Fibroblast of villous mesenchyme (primary cell): ENCODE measurements at places on chromosomes 6 and 20. TPM values are rescaled to one million over a fixed set of nuclear protein-coding genes. Genes with fewer than 3 reads are reported as not detected.
A peak's percentile ranks its signal among the peaks of the same experiment; 100 is the strongest.

- no peak for DNase-seq
Measured at GRCh38 chr6:150560004-150560883, 39.4 kb upstream of the PLEKHG1 start.

DNA sequence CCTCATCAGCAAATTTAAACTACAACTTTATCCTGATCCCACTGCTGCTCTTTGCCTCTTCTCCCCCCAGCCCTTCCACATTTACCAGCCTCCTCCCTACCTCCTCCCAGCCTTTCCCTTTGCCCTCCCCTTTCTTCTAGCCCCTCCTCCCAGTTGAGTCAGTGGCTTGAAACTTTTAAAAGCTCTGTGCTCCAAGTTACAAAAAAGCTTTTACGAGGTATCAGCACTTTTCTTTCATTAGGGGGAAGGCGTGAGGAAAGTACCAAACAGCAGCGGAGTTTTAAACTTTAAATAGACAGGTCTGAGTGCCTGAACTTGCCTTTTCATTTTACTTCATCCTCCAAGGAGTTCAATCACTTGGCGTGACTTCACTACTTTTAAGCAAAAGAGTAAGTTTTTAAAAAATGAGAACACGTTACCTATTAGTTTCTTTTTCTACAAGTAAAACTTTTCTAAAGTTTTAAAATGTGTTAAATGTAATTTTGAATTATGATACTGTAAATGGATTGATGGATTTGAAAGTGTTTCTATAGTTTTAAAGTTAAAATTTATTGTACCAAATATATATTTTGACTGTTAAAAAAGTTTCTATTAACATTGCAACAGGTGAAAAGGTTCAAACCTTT, at the start of gene GJA1:
Gene GJA1 (plus strand): TSS at position 203 of the 626 bp plus-strand sequence. CDS start 11,202 bp downstream, outside the sequence.
- peak; percentile 94 for DNase-seq

DNA sequence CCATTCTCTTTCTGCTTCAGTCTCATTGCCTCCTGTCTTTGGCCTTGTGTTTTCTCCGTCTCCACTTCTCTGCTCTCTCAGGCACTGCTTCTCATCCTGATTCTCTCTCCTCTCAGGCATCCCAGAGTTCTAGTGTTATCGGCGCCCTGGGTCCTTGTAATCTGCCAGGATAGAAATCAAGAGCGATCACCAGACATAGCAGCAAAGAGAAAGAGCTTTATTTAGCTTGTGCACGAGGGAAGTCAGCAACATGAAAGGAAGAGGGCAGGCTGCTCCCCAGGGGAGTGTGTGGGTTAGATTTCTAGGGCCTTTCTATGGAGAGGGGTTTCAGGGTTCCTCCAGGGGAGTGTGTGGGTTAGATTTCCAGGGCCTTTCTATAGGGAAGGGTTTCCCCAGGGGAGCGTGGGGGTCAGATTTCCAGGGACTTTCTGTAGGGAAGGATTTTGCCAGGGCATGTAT, 32.5 kb downstream of the SUN5 start:
- no peak for DNase-seq

GRCh38 chr20:38665506-38666285, 58.6 kb upstream of the SLC32A1 start:
- no peak for DNase-seq

DNA sequence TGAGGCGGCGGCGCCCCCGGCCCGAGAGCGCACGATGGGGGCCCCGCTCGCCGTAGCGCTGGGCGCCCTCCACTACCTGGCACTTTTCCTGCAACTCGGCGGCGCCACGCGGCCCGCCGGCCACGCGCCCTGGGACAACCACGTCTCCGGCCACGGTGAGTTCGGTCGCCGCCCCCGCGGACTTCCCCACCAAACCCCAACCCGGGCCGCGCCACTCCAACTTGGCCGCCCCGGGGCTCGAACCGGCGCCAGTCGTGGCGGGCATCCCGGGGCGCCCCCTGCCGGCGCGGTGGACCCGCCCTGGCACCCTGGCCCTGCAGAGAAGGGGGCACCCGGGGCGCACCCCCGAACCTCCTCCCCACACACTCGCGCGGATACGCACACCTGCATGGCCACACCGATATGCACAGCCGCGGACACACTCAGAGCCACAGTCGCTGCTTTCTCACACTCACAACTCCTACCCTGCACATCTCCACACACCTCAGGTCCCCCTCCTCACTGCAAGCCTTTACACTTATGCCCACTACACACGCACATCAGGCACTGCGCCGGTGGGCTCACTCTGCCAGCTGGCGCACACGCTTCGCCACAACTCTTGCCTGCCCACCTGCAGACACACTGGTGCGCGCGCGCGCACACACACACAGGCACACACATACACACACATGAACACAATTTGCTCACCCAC, 535 bp downstream of the VSTM2L start:
- DNase-seq: no peak

DNA sequence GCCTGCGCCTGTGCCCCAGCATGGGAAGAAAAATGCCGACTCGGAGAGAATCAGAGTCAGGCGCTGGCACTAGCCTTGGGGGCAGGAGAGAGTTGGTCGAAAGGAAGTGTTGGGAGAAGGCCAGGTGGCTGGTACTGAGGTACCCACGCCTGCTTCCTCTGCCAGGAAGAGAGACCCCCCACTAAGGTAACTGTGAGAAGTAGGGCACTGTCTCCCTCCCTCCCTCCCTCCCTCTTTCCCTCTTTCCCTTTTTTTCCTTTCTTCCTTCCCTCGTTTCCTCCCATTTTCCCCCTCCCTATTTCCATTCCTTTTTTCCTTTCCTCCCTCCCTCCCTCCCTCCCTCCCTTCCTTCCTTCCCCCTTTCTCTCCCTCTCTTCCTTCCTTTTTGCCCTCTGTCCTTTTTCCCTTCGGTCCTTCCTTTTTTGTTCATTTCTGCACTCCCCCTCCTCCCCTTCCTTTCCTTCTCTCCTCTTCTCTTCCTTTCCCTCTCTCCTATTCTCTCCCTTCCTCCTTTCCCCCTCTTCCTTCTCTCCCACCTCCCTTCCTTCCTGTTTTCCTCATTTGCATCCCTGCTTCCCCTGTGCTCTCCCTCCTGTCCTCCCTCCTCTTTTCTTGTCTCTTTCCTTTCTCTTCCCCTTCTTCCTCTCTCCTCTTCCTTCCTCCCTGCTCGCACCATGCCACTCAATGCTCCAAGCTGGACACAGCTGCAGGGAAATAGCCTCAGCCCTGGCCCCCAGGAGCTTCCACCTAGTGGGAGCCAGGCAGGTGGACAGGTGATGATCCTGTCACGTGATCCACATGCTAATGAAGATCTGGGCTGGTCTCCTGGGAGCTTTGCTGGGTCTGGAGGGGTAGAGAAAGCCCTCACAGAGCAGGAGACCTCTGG, 148.0 kb downstream of the DHX35 start:
- no peak for DNase-seq

DNA sequence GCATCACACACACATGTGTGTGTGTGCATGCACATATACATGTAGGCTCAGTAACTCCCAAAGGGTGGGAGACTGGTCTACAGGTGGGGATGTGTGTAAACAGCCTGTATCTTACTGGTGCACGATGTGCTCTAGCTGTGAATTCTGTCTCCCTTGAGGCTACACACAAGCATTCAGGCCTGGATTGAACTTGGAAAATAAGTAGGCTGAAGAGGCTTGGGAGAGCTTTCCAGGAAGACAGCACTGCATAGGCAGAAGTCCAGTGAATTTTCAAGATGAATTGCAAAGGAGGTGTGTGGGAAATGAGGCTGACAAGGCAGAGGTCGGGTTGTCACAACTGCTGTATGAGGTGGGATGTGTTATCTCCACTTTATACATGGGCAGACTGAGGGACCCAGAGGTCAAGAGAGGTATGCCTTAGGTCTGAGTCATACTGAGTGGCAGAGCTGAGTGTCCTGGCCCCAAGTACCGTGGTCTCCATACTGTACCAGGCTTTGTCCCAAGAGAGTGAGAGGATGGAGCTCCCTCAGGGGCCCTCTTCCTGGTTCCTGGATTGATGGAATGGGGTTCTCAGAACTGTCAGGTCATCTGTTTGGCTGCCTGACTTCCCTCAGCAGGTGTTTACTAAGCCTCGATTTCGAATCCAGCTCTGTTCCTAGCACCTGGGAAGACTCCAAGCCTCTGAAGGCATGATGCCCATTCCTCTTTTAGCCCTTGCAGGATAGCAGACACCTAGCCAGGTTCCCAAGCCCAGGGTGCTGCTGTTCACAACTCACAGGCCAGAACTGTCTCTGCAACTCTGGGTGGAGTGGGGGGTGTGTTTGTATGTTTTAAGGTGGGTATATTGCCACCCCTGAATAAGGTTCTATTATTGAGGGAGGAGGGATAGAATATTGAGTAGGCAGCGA, 14.4 kb downstream of the SNPH start:
- no peak for DNase-seq

GRCh38 chr6:28738396-28738765, 185.4 kb downstream of the TRIM27 start:
- DNase-seq: no peak

DNA sequence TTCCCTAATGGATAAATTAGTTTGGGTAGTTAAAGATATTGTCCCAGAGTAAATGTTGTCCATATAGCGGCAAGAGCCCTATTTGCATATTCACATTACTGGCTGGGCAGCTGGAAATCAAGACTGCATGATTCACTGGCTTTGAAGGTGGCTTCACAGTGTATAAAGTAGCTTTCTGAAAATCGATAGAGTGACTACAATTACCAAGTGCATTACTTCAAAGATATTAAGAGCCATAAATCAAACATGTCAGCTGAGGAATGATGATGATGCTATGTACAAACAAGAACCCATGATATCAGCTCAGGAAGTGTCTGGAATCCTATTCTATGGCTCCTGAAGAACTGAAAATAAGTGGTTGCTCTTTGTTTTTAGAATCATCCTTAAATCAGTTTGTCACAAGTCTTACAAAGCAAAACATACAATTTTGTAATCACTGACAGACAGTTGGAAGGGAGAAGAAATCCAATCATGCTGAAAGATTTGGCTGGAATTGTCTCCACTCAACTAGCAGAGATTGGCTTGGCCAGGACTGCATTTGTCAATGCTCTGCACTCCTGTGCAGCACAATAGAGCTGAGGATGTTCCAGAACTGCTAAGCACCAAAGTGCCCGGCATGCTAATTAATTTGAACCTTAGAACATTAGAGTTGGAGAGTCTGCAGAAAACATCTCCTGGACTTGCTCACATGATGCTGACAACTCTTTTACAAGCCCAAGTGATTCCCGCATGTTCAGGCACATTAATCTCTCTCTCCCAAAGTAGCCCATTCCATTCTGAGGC, 77.9 kb upstream of the B3GAT2 start:
- DNase-seq: no peak

- DNase-seq: no peak
Measured at GRCh38 chr20:5785146-5785545, 34.9 kb downstream of the SHLD1 start.

DNA sequence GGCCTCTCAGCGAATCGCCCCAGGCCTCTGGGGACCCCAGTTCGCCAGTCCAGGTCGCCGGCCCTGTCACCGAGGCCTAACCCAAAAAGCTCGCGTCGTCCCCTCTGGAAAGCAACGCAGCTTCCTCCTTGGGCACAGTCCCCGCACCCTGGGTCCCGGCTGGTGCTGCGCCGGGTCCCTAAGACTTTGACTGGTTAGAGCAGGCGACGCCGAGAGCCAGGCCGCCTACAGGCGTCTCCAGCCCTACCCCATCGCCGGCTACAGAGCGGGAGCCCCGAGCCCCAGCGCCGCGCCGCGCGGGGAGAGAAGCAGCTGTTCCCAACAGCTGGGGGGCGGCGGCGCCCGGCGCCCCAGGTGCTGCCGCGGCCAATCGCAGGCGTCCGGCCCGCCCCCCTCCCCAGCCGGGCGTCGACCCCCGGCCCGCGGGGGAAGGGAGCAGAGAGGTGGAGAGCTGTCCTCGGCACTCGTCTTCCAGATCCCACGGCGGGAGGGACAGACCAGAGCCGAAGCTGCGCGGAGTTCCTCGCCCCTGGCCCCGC, 540 bp upstream of the RBM24 start:
- no peak for DNase-seq

DNA sequence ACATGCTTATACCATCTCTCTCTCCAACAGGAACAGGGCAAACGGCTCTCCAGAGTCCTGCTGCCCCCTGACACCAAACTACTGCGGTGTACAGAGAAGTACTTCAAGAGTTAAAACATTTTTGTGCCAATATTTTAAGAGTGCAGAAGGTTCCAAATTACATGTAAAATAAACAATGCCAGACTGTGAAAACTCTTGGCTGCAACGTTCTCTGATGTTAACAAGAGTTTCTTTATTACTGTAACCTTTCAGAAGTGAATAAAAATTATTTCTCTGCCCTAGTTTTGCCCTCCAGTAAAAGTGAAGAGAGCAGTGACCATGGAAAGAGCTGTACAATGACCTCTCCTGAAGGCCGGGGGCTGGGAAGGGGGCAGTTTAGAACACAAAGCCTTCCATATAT, 41.4 kb upstream of the FAM83C start:
- no peak for DNase-seq

DNA sequence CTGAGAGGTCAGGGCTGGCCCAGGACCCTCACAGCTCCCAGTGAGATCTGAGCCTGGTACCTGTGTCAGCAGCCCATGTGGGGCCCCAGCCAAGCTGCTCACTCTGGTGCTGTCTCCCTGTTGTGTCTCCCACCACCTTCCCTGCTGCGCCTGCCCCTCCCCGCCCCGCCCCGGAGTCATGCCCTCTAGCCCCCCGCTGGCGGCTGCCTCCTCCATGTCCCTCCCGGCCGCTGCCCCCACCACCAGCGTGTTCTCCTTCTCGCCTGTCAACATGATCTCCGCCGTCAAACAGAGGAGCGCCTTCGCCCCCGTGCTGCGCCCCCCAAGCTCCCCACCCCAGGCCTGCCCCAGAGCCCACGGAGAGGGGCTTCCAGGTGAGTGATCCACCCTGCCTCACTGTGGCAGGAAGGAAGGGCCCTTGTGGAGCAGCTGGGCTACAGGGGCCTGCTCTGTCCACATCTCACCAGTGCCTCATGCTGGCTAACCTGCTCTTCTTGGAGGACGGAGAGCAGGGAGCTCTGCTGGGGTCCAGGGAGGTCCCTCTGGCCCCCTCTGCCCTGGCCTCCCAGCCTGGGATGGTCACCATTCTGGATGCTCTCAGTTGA, 44.9 kb downstream of the CPXM1 start:
- DNase-seq: no peak

The BANF2 gene
- total RNA-seq: not detected in 2 replicates

The MAFB gene
- 0.43 and 0.64 TPM in 2 replicates for total RNA-seq

The CLDN20 gene
- not detected in 2 replicates for total RNA-seq
